Stimulated activated CD4-positive, alpha-beta T cell treated with anti-CD3 and anti-CD28 coated beads, Interleukin-4, amount 100 ng/mL, for 24 hours (primary cell): ENCODE measurements at places on chromosomes 5 and 9.

GRCh38 chr5:96649681-96650540 is 12.3 kb upstream of the CAST start:
- no peak for DNase-seq

DNA sequence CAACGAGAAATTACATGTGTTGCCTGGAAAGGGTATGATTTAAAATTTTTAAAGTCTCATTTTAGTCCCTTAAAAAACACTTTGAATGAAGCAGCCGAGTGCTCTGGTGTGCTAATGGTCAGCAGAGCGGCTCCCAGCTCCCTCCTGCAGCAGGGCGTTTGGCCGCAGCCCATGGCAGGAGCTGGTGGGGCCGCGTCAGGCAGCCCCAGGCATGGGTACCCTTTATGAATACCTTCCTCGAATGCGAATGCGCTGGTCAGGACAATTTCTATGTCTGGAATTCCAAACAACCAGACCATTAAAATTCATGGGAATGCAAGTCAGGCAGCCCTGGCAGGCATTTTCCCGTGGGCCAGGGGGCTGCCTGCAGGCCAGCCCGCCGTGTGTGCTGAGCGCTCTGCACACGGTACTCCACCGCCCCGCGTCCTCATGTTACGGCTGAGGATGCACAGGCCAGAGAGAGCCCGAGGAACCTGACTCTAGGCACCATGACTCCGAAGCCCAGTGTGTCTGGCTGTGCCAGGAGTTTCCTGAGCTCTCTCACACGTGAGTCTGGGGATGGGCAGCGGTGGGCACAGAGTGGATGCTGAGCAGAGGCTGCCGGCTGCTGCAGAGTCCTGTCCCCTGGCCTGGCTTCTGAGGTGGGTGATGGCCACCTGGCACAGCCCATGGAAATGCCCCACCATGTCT is 123.7 kb downstream of the WNK2 start:
- no peak for DNase-seq

DNA sequence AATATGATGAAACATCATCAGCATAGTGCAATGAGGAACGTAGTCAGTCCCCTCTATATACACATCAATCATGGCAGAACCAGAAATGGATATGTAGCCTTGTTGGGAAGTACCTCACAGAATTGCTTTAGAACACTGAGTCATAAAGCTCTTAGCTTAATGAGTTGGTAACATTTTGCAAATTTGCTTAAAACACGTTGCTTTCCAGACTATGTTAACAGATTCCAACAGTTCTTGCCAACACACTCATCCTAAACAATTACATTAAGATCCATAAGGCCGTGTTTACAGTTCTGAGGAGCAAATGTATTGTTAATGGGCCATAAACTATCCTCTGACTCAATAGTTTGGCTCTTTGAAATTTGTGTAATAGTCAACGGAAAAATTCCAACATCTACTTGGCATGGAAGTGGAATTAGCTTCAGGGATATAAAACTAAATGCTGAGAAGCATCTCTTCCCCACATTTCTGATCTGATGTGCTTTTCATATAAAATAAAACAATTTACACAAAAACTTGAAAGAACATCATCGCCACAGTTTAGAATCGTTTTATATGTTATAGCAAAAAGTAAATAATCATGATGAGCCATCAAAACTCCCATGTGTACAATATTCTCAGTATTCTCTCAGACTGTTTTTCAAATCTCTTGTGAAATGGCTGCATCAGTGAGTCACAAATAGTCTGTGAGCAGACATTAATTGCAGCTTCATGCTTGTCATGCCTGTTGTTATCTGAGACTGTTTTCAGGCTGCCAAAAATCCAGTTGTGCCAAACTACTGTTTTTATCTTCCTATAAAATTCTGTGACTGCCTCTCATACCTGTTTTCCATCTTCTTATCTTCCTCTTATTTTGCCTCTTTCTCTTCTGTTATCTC is 291.9 kb downstream of the COX7C start:
- no peak for DNase-seq

DNA sequence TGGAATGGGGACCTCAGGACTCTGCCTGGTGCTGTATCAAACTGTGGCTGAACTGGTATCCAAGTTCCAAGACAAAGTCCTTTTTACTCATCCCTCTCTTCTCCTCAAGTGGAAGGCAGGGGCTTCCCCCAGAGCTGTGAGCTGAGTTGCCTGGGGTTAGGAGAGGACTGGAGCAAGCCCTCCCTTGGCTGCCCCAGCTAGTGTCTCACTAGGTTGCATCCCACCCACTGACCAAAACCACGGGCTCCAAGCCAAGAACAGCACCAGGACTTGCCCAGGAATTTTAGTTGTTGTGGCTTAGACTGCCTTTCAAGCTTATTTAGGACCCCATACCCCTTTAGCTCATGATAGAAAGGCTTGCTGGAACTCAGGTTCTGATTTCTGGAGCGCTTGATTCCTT is 158.7 kb upstream of the TNC start:
- DNase-seq, result no peak

DNA sequence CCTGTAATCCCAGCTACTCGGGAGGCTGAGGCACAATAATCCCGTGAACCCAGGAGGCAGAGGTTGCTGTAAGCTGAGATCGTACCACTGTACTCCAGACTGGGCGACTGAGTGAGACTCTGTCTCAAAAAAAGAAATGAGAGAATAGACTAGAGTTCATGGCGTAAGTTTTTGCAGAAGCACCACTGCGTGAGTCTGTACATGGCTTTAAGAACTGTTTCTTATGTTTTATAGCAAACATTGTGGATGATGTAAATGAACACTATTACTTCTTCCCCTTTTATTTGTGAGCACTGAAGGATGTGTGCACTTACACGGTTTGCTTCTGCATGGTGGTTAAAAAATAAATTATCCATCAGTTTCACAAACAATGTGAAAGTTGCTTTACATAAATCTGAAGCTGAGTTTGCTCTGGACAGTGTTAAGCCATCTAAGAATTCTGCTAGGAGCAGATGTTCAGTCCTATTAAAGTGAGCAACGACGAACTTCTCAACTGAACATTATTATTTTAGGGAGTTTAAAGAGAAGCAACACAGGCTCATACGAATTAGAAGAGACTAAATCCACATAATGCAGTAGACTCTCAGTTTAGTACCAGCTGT is 52.5 kb downstream of the ZFAND5 start:
- no peak for DNase-seq

DNA sequence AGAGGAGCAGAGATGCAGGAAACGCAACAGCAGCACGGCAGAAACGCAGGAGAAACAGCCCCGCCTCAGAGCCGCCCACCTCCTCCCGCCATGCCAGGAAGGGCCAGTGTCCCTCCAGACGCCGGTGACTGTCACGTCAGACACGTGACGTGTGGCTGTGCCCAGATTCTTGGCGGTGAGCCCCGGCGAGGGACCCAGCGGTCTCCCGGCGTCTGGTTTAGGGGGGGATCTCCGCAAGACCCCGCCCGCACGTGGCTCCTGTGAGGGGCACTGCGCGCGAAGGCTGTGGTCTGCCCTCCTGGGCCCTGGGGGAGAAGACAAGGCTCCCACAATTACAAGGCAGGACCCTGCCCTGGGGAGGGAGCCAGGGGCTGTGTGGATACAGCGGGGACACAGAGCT is 2.4 kb upstream of the LCN8 start:
- DNase-seq, result no peak

GRCh38 chr5:102539996-102540728 is 41.4 kb upstream of the SLCO6A1 start:
- no peak for DNase-seq

DNA sequence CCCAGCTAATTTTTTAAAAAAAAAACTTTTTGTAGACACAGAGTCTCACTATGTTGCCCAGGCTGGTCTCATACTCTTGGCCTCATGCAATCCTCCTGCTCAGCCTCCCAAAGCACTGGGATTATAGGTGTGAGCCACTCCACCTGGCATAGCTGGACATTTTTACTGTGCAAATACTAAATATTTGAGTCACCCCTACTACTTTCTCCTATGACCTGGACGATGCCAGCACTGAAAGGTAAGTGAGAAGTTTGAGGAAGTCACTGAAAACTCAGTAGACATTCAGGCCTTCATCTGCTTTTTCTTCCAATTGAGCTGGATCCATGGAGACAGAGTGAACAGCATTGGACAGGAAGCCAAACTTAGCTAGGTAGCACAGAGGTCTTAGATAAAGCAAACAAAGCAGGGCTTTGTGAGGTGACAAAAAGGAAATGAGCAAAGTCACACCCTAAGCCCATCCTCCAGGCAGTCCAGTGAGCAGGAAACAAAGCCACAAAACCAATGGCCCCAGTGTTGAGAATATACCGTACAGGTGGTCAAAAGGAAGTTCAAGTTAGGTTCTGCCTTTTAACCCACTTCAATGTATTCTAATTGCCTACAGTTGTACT is 192.6 kb upstream of the RASA1 start:
- peak; percentile 4 for DNase-seq
